GM04503 (cell line): ENCODE measurements at places on chromosomes 6 and 20.

- no peak for DNase-seq
These were observed 8.0 kb downstream of the MTG2 start for GRCh38 chr20:62190639-62191411.

- no peak for DNase-seq
These were observed 348.7 kb downstream of the COL12A1 start for GRCh38 chr6:74857157-74857556.

GRCh38 chr6:132520953-132521352 is 8.0 kb upstream of the STX7 start:
- DNase-seq = no peak

- no peak for DNase-seq
These were observed 2.6 kb downstream of the ZNF165 start for GRCh38 chr6:28082939-28083338.

DNA sequence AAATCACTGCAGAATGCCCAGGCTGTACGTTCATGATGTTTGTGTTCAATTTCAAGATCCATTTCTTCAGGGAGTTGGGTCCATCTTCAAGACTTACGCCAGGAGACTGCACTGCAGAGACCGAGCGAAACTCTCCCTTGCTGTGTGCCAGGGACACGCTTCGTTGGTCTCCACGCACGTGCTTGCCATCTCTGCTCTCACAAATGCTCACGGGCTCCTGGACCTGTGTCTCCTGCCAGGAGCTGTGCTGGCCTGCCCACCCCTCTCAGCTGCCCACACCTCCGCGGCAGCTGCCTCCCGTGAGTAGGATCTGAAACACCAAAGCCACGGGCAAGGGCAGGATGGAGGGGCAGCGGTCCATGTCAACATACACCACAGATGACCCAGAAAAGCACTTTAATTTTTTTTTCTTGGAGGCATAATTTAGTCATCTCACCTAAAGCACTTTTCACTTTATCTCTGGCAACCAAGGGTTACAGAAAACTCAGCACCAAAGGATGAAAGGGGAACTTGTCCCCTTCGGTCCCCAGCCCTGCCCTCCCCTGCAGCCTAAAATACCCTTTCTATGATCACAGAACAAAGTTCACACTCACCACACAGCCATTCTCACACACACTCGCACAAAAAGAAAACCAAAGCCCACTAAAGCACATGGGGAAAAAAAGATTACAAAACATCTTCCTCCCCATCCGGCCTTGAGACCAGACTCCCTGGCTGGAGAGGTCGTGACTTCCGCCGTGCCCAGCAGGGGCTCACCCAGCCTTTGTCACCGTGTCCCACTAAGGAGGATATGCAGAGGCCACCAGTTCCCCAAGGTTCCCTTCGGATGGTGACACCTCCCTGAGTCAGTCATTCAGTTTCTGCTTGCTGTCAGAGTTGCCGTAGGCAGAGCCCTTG is 137.9 kb downstream of the AGPAT4 start:
- DNase-seq = no peak

DNA sequence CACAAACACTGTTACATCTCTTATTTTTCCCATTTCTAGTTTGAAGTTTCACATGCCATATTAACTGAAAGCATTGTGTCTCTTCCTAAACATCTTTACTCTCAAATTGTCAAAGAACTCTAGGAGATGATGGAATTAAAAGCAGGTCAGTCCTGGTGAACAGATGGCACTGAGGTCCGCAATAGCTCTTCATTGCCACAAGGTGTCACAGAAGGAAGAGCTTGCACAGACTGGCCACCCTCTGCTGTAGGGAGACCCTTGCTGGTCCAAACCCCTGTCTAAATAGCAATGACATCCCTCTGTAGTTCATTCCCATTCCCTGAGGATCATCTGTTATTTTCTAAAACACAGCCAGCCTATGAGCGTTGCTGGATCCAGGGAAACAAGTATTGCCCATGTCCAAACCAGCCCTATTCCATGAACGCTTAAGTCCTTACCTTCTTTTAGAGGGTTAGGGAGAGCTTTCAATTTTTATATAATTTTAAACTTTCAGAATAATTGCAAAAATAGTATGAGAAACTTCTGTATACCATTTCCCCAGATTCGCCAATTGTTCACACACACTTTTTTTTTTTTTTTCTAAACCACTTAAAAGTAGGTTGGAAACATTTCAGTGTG is 10.1 kb upstream of the HDAC2 start:
- DNase-seq = no peak

GRCh38 chr6:111975466-111975865 is 78.4 kb upstream of the CCN6 start:
- DNase-seq = no peak

DNA sequence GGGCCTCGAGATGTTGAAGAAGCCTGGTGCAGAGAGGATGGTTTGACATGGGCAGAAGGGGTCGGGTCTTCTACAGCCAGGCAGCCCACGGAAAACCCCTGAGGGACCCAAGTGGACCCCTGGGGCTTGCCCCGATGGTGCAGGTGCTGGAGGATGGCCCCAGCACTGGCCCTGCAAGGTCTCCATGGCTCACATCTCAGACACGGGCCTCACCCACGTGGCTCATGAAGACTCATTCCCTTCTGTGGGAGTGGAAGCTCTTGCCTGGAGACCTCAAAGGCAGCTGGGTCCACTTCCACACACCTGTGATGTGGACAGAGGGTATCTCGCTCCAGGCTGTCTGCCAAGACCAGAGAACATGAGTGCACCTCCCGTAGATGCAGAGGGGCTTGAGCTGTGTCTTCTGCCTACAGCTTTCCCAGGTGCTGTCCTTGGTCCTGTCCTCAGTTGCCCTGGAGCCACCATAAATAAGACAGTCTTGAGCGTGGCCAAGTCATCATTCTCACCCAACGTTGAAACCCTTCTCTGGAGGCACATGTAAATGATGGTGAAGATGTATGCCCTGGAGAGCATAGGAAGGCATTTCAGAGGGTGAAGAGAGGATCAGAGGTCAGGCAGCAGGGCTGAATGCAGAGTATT is 108.0 kb downstream of the SYNDIG1 start:
- no peak for DNase-seq

GRCh38 chr6:93970684-93971083 is 551.3 kb upstream of the EPHA7 start:
- DNase-seq = no peak

GRCh38 chr6:106981926-106982325 is 7.4 kb upstream of the CD24 start:
- peak; percentile 13 for DNase-seq

DNA sequence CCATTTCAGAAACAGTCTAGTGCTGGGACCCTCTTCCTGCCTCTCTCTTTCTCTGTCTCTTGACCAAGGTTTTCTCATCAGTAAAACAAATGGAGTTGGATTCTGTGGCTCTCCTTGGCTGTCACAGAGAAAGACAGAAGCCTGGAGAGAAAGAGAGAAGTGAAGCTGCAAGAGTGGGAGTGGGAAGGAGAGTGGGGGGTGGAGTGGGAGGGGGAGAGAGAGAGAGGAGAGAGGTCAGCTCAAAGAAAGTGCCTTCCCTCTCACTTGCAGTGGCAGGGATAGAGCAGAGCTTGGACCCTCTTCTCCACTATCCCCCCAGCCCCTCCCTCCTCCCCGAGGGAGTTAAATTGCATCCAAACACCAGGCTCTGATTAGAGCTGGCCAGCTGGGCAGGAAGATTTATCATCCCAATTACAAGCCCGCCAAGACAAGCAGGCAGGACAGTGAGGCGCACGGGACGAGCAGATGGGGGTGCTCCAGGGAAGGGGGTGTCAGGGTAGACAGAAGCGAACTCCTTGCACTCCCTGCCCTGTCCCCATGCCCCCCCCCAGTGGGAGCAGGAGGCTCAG is 74.3 kb downstream of the CD40 start:
- DNase-seq = no peak

DNA sequence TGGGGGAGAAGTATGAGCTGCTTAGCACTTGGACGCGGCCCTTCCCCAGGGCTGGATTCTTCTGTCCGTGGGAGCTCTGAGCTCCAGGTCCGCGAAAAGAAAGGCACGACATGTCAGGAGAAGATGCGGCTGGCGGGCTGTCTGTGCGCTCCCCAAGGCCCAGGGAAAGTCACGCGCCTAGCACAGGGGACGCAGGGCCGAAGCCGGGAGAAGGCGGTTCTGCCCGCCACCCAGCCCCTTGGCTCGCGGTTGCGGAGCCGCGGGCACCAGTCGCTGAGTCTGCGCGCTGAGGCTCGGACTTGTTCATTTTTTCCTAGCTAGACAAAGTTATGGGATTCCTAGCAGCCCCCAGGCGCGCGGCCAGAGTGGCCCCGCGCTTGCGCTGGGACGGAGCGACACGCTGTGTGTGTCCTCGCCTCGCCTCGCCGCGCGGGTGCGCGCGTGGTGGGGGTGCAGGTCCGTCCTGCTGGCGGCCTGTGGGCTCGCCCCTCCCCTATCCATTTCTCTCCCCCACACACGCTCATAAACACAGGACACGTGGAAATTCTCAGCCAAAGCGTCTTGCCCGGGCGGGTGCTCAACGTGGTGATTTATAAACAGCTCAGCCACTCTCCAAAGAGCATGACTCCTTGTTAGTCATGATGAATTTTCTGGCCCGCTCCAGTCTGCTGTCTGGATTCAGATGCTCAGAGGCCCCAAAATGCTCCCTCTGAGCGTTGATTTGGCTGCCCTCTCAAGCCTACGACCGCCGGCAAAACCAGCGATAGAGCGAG is 1.9 kb upstream of the POU3F2 start:
- DNase-seq = peak; percentile 35

GRCh38 chr20:6635034-6635736 is 132.3 kb upstream of the BMP2 start:
- no peak for DNase-seq

- no peak for DNase-seq
These were observed 99.9 kb downstream of the CDH26 start for GRCh38 chr20:60057866-60058807.

GRCh38 chr20:59441860-59442810 is 141.7 kb downstream of the EDN3 start:
- no peak for DNase-seq

DNA sequence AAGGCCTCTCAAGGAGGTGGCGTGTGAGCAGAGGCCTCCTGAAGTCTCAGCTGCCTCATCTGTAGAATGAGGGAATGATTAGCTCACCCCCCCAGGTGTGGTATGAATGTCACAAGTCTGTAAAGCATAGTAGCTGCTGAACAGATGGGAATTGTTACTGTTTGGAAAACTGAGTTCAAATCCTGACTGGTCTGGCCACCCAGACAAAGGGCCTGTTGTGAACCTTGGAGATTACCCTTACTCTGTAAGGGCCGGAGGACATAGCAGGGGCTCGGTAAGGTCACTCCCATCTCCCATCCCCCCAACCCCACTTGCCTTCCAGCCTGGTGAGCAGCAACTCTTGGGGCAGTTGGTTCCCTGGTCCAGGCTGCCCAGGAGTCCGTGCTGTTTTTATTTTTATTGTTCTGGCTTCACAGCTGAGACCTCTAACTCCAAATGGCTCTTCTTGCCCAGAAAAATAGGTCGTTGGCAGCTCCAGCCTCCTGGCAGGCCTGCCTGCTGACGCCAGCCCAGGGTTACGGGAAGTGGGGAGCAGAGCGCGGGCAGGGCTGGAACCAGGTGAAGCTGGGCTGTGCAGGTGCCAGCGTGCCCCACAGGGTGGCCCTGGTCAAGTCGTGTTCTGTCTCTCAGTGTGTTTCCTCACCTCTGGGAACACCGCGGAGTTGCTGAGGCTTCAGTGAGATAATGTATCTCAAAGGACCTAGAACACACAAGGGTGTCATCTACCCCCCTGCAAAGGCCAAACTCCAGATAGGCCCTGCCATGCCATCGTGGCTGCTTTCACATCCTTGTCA is 4.5 kb upstream of the SIRPA start:
- DNase-seq = no peak

DNA sequence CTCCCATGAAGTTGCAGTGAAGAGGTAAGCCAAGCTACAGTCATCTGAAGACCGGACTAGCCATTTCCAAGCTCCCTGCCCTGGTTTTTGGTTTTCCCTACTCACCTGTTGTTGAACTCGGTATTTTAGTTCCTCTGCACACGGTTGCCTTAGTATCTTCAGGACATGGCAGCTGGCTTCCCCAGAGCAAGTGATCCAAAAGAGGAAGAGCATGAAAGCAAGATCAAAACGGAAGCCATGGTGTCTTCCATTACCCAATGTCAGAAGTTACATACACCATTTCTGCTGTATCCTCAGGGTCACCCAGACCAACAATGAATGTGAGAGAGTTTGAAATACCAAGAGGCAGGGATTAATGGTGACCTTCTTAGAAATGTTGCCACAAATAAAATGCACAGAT is 276.6 kb upstream of the CNR1 start:
- no peak for DNase-seq

DNA sequence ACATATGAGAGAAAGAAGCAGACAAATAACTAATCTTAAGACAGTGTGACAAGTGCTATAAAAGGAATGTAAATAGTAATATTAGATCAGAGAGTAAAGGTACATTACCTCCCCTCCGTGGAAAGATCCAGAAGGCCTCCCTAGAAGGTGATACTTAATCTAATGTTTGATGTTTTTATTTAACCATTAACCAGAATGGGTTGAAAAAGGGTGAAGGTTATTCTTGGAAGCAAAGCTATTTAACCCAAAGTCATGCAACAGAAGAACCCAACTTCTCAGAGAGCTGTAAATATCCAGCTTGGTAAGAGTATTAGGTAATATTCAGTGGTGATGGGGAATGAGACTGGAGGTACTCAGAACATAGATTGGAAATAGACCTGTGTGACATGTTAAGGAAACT is 68.0 kb upstream of the HIVEP1 start:
- no peak for DNase-seq
